ENCODE measurements at places on chromosomes 2 and 18.

DNA sequence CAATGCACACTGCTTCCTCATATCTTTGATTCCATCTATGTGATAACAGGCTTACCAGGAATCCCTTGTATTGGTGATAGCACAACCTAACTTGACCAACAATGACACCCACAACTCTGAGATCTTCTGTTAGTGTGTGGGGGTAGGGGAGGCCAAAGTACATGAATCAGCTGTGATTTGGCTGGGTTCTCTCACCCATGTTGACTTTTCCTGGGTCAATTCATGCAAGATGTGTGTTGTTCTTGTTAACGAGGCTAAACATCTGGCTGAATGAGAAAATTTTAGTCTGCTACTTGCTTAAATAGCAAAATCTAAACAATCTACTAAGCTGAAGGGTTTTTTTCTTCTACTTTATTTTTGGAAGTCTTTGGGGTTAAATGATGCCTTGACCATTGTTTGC is 341.2 kb upstream of the SLC14A2 start:
- no peak for DNase-seq

DNA sequence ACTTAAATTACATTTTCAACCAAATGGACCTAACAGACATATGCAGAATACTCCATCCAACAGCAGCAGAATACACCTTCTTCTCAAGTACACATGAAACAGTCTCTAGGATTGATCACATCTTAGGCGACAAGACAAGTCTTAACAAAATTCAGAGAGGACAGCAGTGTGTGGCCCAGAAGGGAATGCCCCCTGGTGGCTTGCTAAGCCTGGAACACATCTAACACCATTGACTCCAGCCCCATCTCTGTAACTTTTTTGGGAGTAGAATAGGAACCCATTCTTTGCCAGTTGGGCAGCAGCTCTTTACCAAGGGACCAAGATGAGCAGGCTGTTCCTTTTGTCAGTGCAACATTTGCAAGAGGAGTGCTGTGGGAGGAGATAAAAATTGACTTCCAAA is 249.9 kb downstream of the PLCL1 start:
- peak; percentile 44 for DNase-seq

DNA sequence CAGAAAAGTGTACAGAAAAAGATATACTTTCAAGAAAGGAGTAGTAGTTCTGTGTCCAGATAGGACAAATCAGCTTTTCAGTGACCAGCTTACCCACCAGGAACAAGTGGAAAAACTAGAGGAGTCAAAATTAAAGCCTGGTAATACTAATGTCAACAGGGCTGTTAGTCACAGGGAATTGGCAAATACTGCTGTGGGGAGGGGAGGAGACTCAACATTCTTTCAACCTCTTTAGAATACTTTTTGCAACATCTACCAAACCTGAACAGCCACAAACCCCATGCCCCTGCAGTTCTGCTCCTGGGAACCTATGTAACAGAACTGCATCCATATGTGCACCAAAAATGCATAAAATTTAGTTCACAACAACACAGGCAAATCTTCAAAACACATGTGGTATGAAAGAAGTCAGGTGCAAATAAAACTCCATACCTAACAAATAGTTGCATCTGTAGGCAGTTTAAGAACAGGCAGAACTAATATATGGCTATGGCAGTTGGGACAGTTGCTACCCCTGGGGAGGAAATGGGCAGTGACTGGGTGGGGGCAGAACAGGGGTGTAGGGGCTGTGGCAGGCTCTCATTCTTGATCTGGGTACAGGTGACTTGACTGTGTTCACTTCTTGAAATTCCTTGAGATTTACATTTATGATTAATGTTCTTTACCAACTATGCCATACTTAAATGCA is 9.7 kb downstream of the CMPK2 start:
- DNase-seq, result no peak

GRCh38 chr18:26088487-26088886 is 1.9 kb downstream of the SS18 start:
- DNase-seq, result peak; percentile 33

GRCh38 chr18:6752202-6752860 is 22.8 kb downstream of the ARHGAP28 start:
- DNase-seq, result no peak

DNA sequence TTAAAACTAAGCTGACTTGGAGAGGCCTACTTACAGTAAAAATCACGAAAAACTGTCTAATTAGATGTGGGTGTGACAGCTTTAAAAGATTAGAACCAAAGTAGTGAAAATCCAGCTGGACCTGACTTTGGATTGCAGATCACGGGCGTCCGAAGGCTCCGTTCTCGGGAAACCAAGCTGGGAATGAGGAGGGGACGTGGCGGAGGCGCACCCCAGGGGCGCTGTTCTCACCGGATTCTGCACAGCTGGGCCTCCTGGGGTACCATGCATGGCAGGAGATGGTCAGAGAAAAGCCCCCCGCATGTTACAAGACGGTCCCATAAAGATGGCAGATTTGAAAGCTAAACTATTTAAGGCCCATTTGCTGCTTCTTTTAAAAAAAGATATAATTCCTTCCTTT is 5.0 kb upstream of the OTOS start:
- no peak for DNase-seq

GRCh38 chr18:9684881-9685614 is 23.1 kb upstream of the RAB31 start:
- no peak for DNase-seq

GRCh38 chr2:178912416-178913048 is 105.3 kb upstream of the TTN start:
- no peak for DNase-seq

DNA sequence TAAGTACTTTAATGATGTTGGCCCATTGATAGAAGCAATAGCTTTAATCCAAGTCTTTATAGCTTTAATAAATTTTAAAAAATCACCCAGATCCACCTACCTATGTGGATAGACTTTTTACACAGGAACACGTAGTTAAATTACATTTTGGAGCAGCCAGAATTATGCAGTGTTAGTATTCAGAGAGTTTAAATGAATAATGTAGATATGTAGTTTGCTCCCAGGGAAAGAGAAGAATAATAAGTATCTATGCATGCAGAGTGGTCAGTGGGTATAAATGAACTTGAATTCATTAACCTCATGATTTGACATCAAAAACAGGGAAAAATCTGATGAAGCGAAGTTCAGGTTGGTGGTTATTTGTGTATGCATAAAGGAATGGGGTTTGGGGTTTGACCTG is 146.3 kb downstream of the CERS6 start:
- no peak for DNase-seq

GRCh38 chr2:134259571-134259970 is 5.7 kb downstream of the MGAT5 start:
- no peak for DNase-seq

- DNase-seq, result no peak
Measured at GRCh38 chr2:22329211-22330154, 1055.5 kb upstream of the KLHL29 start.

DNA sequence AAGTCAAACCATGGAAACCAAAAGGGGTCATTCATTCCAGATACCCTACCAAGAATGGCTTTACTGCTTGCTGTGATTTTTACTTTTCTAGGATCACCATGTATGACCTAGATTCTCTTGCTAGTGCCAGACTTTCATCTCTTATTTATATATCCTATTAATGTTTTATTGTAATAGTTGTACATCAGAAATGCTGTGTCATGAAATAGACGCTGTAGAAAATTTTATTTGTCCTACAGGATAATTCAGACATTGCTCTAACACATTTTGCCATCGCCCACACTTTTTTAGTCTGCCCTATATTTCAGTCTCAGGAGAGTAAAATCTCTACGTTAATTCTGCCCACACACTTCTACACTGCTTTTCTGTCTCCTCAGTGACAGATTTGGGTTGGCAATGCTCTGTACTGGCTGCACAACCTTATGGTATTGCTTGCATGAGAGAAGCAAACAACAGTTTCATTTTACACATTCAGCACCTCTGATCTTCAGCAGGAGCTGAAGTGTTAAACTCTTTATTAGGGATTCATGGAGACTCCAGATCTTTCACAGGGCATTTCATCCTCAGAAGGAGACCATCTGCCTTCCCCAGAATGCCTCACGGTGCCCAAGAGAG is 871.8 kb upstream of the CHAC2 start:
- no peak for DNase-seq

GRCh38 chr2:38748391-38748790 is 2.8 kb downstream of the SRSF7 start:
- peak; percentile 19 for DNase-seq

GRCh38 chr2:111904726-111905474 is 6.5 kb downstream of the MERTK start:
- DNase-seq, result no peak

DNA sequence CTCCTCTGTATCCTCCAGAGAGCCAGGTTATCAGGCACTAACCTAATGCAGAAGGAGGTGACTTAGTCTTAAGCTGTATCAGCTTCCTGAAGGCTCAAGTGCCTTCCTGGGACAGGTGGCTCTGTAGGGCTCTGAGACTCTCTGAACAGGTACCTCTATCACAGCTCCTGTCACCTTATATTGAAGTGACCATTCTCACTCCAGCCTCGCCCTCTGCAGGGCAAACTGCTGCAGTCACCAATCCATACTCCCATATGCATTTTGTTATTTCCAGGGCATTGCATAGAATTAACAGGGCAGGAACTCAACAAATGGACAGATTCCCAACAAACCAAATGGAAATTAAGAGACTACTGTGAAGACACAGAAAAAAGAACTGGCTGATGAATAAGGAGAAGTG is 203.0 kb upstream of the REV1 start:
- no peak for DNase-seq

DNA sequence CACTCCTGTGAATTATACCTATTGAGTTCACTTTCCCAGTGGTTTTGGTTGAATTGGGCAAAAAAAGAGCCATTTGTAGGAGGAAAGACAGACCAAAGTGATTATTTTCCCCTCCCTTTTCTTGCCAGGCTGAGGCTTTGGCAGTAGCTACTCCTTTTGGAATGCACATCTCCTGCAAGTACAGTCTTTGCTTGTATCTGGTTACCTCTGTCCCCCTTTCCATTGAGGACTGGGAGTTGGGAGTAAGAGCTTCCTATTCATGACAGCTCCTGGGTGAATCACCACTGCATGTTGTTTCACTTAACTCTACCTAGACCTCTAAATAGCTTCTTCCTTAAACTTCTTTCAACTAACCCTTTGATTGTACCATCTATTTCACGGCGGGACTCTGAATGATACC is 695.3 kb upstream of the ZNF804A start:
- no peak for DNase-seq

DNA sequence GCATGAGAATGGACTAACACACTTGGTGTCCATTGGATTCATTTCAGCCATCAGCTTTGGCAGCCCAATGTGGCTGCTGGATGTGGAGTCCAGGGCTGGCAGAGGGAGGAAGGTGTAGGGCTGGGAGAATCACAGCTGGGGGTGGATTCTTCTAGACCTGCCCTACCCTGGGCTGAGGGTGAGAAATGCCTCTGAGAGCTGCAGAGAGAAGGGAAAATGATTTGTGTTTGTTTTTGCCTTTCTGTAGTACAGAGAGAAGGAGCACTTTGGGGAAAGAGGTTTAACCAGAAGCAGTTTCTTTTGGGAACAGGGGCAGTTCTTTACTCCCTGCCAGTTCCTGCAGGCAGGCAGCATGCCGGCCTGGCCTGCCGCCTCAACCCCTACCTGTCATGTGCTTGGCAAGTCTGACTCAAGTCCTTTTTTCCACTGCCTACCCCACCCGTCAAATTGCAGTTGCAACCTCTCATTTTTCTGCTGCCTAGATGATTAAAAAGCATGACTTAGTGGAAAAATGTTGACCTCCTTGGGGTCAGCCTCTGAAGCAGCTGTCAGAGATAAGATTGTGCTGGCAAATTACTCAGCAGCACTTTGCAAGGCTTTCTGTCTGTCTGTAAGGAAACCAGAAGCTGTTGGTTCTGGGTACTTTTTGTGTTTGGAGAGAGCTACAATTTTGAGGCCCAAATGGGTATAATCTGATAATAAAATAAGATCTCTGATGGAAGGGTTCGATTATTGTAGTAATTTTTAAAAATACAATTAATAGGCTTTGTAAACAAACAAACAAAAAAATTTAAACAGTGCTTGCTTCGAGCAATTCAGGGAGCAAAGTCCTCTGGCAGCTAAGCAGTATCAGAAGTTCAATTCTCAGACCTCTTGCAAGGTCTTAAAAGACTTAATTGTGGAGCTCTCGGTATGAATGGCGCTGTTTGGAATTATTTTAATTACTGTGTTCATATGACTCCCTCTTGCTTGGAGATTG is 21.7 kb downstream of the LBH start:
- DNase-seq, result no peak

DNA sequence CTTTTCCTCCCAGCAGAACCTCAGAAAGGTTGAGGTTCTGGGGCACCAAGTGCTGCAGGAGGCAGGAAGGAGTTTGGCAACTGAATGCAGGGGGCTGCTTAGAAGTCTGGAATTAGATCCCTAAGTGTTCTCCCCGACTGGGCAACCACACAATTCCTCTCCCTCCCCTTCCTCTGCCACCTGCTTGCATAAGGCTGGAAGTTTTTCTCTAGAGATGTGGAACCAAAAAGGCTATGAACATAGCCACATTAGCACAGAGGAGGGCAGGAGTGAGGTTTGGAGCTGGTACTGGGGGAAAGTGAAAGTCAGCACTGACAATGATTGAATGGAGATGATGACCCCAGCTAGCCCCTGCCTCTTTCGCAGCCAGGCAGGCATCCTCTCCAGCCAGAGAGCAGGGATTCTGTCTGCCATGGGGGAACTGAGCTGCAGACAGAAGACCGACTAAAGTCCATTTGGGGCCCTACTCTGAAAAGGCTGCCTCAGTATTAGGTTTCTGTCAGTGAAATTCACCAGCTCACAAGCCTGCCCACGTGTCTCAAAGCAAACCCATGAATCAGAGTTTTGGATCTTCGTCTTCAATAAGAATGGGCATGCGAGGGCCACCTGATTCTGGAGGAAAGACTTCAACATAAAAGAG is 87.9 kb upstream of the ITGA6 start:
- no peak for DNase-seq

DNA sequence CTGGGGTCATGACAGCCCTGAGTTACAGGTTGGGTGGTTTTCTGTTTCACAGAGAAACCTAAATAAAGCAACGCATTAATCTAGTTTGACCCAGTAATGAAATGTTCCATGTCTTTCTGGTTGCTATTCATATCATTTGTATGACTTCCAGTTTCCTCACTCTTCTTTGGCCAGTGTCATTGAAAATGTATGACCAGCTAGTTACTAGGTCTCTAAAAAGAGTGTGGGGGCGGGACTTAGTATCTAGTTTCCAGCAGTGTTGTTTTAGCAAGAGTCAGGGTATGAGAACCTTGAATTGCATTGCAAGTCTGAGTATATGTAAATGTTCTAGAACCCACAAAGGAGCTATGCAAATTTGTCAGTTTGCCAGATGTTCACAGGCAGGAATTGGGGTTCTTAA is 47.7 kb downstream of the SLC9A2 start:
- DNase-seq, result no peak

DNA sequence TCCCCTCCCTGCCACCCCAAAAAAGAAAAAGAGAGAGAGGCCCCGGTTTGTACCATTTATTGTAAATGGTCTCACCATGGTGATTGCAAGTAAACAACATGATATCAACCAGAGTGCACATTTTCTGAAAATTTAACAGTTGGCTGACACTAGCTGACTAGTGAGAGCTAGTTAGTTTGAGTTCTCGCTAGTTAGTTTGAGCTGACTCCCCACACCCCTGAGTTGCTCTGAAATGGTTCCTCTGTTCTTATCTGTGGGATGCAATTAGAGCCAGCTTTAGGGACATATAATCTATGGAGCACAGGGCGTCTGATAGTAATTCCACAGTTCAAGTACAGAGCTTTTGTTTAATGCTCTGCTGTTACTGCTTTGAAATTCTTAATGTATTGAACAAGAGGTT is 13.1 kb downstream of the CASP10 start:
- DNase-seq, result no peak

- no peak for DNase-seq
Measured at GRCh38 chr2:118300832-118301231, 212.6 kb downstream of the INSIG2 start.
